Brain microvascular endothelial cell (primary cell): ENCODE measurements at places on chromosomes 3 and 15.

- no peak for DNase-seq
Measured at GRCh38 chr3:55728461-55729100, 241.5 kb upstream of the WNT5A start.

GRCh38 chr15:76667943-76668715 lies 237.0 kb downstream of the SCAPER start:
- no peak for DNase-seq

- no peak for DNase-seq
Measured at GRCh38 chr3:113165841-113166240, 45.5 kb upstream of the BOC start.

- no peak for DNase-seq
Measured at GRCh38 chr15:66241908-66242285, 11.7 kb downstream of the MEGF11 start.

DNA sequence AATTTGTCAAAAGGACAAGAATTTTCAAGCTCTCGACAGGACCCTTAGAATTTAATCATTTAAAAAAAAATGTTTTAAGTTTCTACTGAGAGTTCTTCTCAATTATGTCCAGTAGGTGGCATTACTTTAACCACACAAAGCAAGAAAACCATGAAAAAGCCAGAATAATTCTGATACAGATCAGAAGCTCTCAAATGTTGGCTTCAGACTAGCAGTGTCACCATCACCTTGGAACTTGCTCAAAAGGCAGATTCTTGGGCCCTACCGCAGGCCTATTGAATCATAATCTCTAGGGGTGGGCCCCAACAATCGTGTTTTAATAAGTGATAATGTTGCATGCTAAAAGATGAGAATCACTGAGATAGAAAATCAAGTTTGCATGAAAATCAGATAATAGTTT lies 99.5 kb upstream of the KCNMB2 start:
- DNase-seq = peak; percentile 23

- DNase-seq = no peak
Measured at GRCh38 chr15:53710906-53711305, 48.6 kb downstream of the WDR72 start.
